ENCODE measurements at places on chromosomes 1 and 21.

- no peak for DNase-seq
These were observed 500.0 kb upstream of the RUNX1 start for GRCh38 chr21:35548904-35549615.

- no peak for DNase-seq
These were observed 564.1 kb upstream of the PLXNA2 start for GRCh38 chr1:208808301-208808700.

- DNase-seq = peak; percentile 12
These were observed 82.0 kb upstream of the DPH5 start for GRCh38 chr1:101107496-101108110.

- no peak for DNase-seq
These were observed 14.7 kb upstream of the CHIA start for GRCh38 chr1:111275780-111276433.

- no peak for DNase-seq
These were observed 233.0 kb upstream of the RAB4A start for GRCh38 chr1:229037806-229038405.

DNA sequence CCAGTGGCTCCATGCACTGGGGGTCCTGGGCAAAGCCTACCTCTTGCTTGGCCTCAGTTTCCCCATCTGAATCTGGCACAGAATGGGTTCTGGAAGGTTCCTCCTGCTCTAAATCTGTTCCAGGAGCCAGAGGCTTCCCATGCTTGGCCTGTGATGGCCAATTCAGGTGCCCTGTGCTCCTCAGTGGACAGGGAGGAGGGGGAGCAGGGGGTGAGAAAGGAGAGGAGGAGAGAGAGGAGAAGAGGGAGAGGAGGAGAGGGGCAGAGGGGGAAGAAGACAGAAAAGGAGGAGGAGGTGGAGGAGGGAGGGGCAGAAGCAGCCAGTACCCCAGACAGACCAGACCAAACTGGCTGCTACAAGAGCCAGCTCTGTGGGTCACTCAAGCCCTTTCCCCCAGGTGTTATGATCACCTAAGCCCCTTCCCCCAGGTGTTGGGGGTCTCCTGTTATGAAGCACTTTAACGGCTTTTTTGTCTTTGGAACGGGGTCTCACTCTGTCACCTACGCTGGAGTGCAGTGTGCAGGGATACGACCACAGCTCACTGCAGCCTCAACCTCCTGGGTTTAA lies 43.7 kb downstream of the TRIM11 start:
- DNase-seq = no peak

DNA sequence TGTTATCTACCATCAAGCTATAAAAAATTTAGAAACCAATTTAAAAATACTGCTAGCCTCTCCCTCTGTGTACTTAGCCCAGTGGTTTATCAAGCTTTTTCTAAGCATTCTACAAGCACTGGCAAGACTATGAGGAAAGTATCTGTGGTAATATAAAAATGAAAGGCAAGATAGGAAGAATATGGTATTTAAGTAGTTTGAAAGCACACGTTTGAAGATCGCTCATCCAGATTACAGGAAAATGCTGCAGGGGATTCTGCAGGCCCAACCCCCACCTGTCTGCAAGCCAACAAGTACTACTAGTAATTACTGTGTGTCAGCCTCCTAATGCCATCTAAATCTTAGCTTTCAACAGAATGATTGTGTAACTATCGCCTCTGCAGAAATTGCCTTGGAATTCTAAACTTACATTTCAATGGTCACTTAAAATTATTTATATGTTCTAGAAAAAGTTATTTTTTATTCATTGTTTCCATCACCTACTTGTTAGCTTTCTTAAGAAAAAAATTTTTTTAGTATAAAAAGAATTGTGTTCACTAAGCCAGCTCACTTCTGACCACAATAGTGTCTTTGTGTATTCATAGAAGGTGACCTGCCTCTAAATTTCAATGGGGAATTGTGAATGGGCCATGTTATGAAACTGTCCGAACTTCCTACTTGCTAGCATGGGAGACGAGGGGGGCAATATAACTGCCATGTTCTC lies 8.5 kb downstream of the ERRFI1 start:
- DNase-seq = no peak

DNA sequence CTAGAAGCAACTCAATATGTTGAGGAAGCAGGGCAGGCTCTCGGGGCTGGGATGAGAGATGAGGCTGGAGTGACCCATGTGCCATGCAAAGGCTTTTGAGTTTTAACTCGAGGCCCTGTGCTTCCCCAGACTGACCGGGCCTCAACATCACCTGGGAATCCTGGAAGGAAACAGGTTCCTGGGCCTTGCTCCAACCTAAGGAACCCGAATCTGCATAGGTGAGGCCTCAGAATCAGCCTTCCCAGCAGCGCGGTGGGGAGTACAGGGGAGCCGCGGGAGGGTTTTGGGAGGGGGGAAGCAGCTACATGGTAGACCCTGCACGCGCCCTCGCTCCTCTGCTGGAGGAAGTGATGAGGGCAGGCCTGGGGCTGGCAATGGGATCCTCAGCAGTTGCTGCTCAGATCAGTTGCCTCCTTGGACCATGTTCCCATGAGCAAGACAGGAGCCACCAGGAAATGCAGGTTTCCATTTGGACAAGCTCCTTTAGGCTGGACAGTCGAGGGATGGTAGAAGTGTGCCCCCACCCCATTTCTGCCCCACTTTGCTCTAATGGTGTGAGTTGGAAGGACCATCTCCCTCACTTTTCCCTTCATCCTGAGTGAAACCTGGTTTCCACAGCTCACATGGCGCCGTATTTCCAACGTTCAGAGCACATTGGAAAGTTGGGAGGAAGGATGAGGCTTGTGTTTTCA lies 4.5 kb upstream of the KIAA1614 start:
- no peak for DNase-seq

DNA sequence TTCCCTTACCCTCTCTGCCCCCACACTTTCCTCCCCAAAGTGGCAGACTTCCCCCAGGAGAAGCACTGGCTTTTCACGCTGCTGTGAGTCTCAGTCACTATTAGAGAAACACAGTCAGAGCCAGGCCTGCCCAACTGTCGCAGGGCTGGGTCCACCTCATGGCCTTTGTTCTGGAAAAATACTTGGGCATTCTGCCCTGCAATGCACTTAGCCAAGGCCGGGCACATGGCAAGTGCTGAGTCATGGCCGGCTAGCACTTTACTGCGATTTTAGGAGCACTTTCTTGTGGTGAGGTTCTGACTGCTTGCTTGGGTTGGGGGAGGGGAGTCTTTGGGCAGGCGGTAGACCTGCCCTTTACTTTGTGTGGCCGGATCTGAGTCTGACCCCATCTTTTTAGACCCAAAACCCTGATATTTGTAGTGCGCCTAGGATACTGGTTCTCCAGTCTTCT lies 7.7 kb downstream of the EPHX1 start:
- DNase-seq = peak; percentile 91

DNA sequence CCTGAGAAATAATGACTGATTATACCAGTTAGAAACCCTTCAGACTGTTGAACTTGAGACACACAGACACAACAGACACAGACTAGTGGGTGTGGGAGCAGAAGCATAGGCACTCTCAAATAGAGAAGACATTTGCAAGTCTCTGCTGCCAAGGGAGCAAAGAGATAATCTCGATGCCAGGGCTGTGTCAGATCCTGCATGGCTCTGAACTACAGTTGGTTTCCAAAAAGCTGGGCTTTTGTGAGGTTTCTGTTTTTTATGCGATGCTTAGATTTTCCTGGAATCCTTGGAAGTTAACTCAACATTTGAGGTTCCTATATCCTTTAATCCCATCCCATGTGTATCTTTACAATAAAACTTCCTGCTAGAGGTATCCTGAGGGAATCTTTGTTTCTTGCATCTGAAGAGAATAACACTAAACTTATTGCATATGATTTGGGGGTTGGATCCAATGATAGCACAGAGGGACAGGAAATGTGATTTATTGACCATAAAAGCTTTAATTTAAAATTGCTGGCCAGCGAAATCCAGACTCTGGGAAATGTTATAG lies 236.4 kb downstream of the SPATA17 start:
- DNase-seq = no peak

- DNase-seq = no peak
These were observed 54.0 kb downstream of the KLHL20 start for GRCh38 chr1:173768827-173769226.

DNA sequence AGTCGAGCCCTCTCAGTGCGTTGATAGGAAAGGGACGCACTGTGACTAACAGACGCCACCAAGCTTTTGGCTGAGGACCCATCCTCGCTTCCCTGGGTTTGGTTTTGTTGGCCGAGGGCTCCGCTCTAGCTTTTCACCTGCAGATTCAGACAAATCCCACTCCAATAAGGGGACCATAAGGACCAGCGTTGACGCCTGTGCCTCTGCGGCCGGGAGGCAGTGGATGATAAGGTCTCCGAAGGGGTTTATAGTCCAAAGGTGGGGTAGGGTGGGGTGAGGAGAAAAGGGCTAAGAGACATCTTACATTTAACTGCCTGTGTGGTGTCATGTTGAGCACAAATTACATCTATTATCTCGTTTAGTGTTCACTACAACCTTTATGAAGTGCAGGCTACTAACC lies 760 bp downstream of the PEX14 start:
- no peak for DNase-seq

- DNase-seq = peak; percentile 11
These were observed 1.9 kb downstream of the SLC6A9 start for GRCh38 chr1:44029260-44029910.

- no peak for DNase-seq
These were observed 93.8 kb downstream of the S1PR1 start for GRCh38 chr1:101330427-101331130.

DNA sequence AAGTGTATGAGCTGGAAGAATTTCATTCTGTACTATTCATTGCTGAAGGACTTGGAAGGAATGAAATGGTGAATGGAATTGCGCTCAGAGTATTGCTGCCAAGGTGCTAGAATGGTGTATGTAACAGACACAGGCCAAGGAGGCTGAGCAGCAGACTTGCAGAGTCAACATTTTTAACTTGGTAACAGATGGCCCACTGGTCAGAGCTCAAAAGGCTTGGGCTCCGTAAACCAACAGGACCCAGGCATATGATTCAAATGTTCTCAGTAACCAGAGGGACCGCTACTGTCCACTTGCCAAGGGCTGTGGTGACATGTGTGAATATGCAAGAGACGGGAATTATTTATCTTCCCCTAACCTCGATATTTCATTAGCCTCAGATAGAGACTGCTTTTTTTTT lies 28.8 kb upstream of the PTGFRN start:
- no peak for DNase-seq

Measured in lung microvascular endothelial cell (primary cell).